ENCODE measurements at places on chromosomes 4 and X.

DNA sequence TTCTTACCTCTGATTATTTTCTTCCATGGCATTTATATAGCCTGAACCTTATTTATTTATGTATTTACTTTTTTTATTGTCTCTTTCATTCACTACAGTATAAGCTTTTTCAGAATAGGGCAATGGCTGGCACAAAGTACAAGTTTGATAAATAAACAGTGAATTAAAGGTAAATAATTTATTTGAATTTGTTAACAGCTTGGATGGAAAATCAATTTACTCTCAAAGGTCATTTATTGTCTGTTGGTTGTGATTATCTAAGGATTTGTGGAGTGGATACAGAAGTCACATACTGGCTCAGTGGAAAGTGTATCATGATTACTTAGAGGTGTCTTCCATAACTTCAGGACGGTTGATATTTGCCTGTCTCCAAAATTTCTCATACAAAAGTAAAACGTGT, 2472.9 kb downstream of the PCDH7 start:
- DNase-seq = no peak

DNA sequence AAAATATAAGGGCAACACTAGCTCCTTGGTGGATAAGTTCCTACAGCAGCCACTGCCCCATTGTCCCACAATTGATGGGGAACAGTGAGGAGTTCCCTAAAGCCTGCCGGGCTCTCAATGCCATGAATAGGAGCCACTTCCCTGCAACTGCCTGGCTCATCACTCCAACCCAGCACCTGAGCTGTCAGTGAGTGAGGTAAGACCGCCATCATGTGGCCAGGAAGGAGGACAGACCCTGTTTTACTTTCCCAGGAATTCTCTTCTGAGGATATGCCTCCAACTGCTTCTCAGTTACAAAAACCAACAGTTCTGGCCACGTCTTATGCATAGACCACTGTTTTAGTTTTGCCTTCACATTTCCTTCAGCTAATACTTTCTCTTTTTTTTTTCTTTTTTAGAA, 45.5 kb downstream of the SRPX start:
- no peak for DNase-seq

DNA sequence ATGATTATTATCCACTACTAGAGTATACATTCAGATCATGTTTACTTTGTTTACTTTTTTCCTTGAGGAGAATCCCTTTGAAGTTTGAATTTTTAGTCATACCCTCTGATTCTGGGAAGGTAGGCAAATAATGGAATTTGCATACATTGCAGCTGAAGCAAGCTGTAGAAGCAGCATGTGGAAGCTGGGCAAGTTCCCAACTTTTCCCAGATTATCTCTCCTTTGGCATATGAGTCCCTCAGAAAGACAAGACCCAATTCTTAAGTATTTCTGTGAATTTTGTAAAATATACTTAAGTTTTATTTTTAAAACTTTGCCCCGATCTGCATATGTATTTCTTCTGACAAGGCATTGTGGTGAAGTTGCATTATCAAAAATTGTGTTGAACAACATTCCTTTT, 94.9 kb downstream of the CNKSR2 start:
- DNase-seq = no peak

DNA sequence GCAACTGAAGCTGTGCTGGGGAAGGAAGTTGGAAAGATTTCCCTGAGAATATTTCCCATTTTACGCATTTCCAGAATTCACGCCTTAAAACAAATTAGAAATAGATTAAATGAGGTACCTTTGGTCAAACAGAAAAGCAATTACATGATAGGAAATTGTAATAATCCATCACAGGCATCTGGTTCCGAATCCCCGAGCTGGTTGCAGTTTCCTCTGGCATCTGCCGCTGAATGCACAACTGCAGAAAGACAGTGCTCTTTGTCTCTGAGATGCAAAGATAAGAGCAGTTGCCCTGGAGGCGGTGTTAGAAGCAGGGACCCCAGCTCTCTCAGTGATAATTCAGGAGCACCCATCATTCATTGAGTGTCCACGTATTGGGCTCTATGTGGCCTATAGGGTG, 224.4 kb downstream of the LDB2 start:
- DNase-seq = no peak

GRCh38 chr4:41530741-41531140, 7.2 kb upstream of the LIMCH1 start:
- DNase-seq = no peak

- no peak for DNase-seq
Observed at GRCh38 chr4:109801895-109802319, at the start of gene CFI. CFI (minus strand) TSS chr4:109801999; CDS start chr4:109801971, 28 bp downstream.

DNA sequence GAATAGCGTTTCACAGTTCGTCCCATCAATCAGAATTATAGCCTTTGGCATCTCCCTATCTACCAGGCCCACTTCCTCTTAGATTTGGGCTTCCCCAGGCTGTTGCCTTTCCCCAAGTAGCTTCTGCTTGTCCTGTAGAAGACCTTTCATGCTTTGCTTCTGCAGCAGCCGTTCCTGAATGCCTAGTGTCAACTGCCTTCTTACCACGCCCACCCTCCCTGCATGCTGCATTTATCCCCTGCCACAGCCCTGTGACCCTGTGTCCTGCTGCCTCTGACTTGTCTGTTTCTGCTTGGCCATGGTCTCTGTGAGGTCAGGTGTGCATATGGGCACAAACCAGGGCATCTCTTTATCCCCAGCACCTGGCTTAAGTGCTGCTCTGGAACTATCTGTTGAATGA, 56.3 kb downstream of the HTT start:
- no peak for DNase-seq

GRCh38 chr4:173769568-173769967, 239.5 kb upstream of the HAND2 start:
- no peak for DNase-seq

DNA sequence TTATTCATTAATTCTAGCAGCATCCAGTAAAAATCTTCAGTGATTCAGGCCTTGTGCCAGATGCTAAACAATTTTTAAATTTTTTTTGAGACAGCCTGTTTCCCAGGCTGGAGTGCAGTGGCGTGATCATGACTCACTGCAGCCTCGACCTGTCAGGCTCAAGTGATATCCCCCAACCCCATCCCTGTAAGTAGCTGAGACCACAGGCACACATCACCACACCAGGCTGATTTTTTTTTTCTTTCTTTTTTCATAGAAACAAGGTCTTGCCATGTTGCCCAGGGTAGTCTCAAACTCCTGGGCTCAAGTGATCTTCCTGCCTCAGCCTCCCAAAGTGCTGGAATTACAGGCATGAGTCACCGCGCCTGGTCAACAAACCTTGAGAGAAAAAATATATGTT, 705.5 kb downstream of the ARAP2 start:
- DNase-seq = no peak

- DNase-seq = no peak
Observed at GRCh38 chr4:2958446-2958845, 4.8 kb downstream of the NOP14 start.

- peak; percentile 6 for DNase-seq
Observed at GRCh38 chr4:99847362-99847976, 30.8 kb downstream of the DAPP1 start.

DNA sequence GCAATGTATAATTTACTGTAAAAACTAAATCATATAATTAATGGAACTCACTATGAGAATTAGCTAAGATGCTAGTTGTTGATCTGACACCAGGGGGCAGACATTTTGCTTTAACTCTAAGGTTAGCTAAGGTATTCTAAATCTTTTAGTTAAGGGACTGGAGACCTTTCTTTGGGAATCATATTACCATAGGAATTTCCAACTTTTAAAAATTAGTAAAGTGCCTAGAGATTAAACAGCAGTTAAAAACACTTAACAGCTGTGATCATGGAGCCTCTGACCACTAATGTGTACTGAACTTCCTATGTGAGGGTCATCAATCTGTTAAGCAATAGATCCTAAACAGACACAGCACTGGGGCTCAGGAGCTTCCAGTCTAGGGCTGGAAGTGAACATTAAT, 226.6 kb downstream of the NSUN7 start:
- no peak for DNase-seq

- no peak for DNase-seq
Observed at GRCh38 chr4:140995058-140995457, 138.2 kb downstream of the RNF150 start.

- no peak for DNase-seq
Observed at GRCh38 chr4:12586242-12587006, 897.7 kb downstream of the RAB28 start.

DNA sequence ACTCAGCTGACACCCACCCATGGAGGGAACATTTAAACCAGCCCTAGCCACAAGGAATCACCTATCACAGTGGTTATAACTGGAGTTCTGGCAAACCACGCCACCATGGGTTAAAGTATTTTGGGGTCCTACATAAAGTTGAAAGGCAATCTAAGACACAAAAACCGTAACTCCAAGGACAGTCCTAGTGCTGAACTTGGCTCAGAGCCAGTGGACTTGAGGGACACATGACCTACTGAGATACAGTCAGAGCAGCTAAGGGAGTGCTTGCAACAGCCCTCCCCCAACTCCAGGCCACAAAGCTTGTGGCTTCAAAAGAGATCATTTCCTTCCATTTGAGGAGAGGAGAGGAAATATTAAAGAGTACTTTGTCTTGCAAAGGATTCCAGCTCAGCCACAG, 300.5 kb downstream of the FGF13 start:
- no peak for DNase-seq

DNA sequence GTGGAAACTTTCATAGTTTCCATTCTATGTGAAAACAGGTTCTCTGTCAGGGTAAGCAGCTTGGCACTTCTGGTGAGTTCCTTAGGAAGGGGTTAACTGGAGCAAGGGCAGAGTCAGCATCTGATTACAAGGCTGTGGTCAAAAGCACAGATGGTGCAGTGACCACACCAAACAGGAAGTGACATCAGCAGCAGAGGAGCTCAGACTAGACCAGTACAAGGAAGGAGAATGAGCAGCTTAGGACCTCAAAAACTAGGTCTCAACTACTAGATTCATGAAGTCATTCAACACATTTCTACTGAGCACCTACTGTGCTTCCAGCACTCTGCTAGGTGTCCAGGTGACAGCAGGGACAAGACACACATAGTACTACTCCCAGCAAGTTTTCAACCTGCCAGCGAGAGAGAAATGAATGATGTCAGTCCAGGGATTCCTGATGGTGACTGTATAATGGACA, 130.2 kb downstream of the AMELX start:
- DNase-seq = no peak

GRCh38 chr4:187302457-187303150, 578.9 kb upstream of the FAT1 start:
- no peak for DNase-seq

DNA sequence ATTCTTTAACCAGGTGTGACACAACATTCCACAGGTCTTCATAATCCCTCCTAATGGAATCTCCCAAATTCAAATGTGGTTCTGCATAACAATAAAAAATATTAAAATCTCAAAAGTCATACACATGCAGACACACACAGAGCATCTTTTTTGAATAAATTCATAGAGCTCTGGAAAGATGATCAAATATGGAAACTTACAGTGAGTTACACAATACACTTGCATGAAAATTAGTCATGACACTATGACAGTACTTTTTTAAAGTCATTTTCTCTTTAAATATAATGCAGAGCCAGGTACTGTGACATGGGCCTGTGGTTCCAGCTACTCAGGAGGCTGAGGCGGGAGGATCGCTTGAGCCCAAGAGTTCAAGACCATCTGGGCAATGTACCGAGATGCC, 38.9 kb downstream of the DDX60L start:
- no peak for DNase-seq

DNA sequence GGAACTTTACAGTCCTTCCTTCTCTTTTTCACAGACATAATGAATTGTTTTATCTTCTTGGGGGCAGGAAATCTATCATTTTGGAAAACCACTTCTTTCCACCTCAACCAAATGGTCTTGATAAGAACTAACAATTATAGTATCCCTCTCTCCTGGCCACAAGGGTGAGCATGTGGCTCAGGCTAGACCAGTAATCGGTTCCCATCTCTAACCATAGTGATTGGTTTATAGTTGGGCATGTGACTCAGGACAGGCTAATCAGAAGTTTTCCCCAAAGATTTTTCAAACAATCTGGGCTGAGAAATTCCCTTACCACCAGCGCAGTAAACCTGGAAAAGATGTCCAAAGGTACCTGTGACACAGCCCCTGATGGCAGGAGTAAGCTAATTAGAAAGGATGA, 4.0 kb upstream of the CXorf66 start:
- DNase-seq = no peak

DNA sequence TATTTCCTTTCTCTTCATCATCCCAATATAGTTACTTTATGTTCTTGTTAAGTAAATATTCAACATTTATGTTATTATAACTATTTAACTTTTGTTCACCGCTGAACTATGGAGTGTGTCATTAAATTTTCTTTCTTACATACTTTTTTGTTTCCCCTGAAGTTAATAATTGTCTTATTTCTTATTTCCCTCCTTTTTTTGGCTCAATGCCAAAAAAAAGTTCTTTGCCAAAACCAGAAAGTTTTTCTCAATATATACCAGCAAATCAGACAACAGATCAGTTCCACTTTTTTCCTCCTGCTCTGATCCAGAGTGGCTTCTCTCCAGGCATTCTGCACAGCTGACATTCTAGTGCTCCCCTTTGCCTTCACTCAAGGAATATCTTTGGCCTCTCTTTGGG, 187.0 kb upstream of the PPARGC1A start:
- DNase-seq = no peak

GRCh38 chr4:6819295-6819694, 36.8 kb downstream of the KIAA0232 start:
- DNase-seq = no peak

- DNase-seq = no peak
Observed at GRCh38 chrX:24216037-24216436, 66.5 kb downstream of the ZFX start.

DNA sequence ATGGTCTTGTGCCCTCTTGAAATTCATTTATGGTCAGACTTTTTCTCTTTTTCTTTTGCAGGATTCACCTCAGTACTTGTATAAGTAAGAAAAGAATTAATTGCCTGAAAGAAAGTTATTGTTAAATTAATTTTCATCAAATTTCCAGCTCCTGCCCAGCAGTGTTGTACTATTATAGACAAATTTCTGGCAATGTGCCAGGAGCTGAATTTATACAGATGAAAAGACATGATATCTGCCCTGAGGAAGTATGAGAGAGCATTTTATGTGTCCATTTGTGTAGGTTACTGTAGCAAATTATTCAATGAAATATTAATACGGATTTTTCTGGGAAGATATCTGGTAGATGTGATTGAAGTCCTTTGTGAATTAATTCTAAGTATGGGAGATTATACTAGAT, 2371.5 kb upstream of the TENM3 start:
- DNase-seq = no peak

DNA sequence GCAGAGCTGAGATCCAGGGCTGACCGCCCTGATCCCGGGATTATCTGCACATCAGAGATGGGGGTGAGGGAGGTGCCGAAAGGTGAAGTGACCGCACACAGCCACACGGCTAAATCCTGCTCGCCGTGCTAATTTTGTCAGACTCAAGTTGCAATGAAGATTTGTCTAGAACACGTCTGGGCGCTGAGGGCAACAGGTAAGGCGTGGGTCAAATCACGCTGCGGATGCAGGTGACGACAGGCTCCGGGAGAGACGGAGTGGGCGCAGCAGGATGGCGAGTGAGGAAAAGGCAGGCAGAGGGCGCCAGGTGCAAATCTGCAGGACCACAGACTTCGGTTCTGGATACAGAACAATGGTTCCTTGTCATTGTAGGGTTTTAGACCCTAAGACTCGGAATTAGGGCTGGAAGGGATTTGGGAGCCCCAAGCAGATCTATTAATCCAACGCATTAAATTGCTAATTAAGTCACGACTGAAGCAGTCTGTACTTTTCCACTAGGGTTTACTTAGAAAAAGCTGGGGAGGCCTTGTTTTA, 1.9 kb upstream of the TBC1D14 start:
- no peak for DNase-seq
